ENCODE measurements at places on chromosomes 2 and 18.
A peak's percentile ranks its signal among the peaks of the same experiment; 100 is the strongest.

DNA sequence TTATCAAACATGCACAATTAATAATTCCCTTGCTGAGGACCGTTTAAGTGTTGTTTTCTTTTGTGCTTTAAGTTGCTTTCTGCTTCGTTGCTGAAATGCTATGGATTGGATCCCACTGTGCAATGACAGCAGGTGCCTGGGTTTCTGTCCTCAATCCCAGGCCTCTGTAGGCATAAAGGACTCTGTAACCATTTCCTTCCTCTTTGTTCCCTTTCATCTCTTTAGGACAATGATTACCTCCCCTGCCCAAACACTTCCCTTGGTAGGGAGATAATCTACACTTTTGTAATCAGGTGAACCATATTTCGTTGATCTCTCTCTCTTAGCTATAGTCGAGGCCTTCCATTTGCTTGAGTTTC, 58.6 kb upstream of the LYPD6B start:
- no peak for DNase-seq

DNA sequence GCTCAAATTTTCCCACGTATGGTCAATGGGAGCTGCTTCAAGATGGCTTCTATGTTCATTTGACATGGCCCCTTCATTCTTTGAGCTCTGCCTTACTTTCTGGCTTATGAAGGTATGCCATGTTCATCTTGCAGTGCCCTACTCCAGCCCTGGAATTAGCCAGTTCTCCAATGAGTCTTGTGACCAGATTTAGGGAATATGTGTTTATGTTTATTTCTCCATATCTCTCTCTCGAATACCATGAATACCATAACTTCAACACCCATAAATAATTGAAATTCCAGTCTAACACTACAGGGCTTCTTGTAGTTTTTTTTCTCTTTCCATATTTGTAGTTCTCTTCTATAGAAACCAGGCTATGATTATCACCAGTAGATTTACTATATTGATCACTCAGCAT, 39.7 kb downstream of the EPB41L5 start:
- DNase-seq = no peak

GRCh38 chr2:237625777-237626176, 1.6 kb upstream of the LRRFIP1 start:
- DNase-seq = no peak

- peak; percentile 6 for DNase-seq
Measured at GRCh38 chr2:41854227-41854626, 193.6 kb upstream of the PKDCC start.

DNA sequence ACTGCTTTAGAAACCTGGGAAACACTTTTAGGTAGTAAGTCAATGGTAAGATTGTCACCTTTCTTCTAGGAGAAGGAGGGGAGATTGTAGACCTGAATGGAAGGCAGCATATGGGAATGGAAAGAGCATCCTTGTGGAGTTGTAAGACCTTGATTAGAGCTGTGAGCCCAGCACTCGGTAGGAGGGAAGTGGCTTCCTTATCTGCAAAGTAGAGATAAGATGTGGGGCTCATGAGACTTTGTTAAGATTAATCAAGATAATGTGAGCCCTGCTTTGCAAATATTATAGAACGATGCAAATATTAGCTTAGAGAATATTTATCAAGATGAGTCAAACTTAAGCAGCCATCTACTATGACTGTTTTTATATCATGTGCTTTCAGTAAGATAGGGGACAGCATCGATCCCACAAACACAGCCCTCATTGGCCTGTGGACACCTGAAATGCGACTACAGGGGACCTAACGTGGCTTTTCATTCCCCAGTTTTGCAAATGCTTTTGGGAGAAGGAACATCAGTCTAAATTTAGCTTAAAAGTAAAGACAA, 243.7 kb downstream of the LTBP1 start:
- no peak for DNase-seq

DNA sequence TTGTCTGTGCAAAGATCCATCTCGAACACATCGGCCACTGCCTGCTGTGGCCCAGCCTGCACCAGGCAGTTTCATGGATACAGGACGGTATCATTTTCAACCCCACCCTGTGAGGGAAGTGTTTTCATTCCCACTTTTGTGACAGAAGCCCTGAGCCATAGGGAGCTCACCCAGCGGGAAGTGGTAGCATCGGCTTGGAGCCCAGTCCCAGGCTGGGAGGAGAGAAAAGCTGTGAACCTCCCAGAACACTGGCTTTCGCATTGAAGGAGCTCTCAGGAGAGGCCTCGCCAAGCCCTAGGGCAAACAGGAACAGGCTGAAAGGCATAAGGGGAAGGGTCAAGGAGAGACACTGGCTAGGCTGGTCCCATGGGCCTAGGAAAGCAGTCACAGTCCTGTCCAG, 166.1 kb downstream of the TFCP2L1 start:
- no peak for DNase-seq

- DNase-seq = no peak
Measured at GRCh38 chr18:44942073-44942472, 261.4 kb downstream of the SETBP1 start.

- DNase-seq = no peak
Measured at GRCh38 chr18:34509163-34509562, 200.9 kb upstream of the DTNA start.

GRCh38 chr2:36294316-36294721, 61.3 kb upstream of the CRIM1 start:
- DNase-seq = peak; percentile 47

DNA sequence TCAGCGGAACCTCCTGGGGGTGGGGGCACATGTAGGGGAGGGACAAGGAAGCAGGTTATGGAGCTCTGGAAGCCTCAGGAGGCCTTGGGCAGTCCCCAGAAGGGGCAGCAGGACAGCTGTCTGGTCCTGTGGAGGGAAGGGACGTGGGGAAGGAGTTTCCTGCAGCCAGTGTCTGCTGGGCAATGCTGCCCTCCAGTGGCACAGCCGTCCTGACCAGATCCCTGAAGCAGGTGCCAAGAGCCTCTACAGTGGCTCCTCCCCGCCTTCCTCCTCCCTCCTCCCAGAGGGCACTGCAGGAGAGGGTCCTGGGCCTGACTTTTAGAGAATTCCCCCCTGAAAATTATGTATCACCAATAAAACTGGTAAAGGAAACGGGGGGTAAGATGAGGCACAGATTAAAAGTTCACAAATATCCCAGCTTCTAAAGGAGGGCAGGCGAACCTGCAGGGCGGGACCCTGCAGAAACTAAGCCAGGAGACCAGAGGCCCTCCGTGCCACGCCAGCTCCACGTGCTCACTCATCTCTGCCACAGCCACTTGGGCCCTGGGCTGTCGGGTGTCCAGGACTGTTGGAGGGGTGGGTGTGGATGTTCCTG, 258.5 kb downstream of the TWIST2 start:
- DNase-seq = peak; percentile 38

GRCh38 chr2:200051611-200051945, 96.2 kb downstream of the MAIP1 start:
- DNase-seq = no peak

- DNase-seq = no peak
Measured at GRCh38 chr2:43038696-43039094, 187.7 kb downstream of the ZFP36L2 start.

DNA sequence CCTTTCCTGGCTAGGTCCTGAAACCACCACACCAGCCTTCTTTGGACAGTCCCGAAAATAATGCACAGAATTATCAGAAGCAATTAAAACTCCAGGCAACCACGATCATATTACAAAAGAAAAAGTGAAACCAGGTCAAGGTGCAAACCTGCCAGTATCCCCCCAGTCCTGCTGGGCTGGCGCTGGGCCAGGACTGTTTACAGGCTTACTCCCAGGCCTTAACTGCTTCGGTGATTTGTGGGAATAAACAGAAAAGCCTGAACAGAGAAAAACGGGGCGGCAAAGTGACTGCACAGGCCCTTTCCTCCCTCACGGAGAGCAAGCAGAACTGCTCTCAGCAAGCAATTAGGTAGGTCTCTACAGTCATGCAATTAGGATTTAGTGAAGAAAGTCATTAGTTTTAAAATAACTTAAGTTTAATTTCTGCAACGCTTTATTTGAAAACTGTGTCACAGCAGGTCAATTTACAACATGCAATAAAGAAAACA, 1.3 kb downstream of the HDAC4 start:
- DNase-seq = peak; percentile 15

DNA sequence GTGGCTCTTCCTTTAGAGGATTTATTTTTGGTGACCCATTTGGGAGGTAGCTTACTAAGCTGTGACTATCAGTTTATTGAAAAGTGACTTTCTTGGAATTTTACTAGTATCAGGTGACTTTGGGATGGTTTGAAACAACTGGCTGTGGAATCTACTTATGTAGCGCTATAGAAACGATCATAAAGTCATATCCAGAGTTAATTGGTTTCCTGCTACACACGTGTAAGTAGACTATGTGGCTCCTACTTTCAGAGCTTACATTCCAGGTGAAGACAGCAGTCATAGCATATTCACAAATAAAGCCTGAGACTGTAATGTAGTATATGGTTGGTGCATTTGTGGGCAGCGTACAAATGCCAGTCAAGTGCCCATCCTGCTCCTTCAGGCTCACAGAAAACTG, 308.9 kb downstream of the ZNF521 start:
- DNase-seq = no peak

- no peak for DNase-seq
Measured at GRCh38 chr2:45115181-45115580, 105.9 kb upstream of the SIX2 start.

- no peak for DNase-seq
Measured at GRCh38 chr2:53826587-53827397, 33.0 kb downstream of the GPR75 start.

GRCh38 chr2:224843141-224843540, 127.0 kb upstream of the CCDC195 start:
- no peak for DNase-seq

DNA sequence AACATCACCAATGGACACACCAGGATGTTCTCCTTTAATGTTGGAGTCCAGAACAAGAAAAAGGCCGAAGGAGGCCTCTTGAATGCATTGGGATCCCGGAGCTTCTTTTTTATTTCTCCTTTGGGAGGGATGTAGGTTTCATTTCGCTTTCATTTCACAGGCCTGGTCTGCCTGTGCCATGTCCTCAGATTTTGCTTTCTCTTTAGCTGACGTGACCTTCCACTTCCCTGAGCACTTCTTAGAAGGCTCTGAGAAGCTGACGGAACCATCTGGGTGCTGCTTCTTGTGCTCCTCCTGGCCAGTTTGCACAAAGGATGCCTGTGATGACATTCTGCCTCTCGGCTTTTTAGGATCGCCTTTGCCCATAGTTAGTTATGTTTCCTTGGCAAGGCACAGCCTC, 15.1 kb upstream of the MBOAT2 start:
- DNase-seq = no peak

DNA sequence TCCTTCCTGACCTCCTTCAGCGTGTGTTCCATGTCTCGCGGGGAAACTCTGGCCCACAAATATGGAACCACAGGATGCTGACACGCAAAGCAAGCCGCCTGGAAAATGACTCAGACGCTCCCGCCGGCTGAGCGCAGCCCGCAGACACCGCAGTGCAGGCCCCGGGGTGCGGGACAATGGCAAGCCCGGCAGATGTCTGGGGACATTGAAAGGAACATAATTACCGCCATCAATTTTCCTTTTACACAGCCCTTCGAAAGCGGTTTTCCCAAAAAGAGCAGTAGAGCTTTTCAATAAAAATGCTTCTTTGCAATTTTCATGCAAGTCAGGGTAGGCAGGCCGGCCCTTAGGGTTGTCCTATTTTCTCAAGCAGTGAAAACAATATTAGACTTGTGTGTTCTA, 159.2 kb upstream of the SH3BP4 start:
- DNase-seq = no peak

DNA sequence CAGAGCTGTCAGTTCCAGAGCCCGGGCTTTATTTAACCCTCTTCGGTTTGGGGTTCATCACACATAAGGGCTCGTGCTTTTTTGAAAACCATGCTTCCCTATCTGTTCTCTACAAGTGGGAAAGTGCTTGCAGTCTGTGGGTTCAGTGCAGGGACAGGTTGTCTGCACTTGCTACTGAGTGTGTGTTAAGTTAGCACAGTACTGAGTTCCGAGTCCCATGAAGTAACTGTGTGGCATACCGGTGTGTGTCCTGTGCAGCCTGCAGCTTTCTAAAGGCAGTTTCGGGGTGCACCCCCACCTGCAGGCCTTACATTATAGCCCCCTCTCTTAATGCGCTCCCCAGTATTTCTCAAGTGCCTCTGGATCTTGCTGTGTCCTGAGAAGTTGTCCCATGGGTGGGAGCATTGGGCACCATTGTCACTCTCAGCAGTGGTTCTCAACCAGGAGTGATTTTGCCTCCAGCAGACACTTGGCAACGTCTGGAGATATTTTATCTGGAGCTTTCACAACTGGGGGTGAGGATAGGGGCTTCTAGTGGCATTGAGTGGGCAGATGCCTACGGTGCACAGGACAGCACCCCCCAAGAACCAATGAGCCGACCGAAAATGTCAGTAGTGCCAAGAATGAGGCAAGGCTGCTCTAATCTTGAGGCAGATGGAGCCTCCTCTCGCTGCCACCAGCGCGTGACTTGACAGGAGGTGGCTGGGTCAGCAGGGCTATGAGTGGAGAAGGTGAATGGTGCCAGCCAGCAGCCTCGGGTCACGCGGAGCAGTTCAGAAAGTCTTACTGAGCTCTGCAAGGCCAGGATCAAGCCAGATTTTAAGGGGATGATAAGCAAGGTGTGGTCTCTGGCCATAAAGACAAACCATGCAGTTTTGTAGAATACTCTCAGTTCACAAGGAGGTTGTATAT, 152.2 kb downstream of the SMAD7 start:
- DNase-seq = no peak

- no peak for DNase-seq
Measured at GRCh38 chr18:61851940-61852451, 40.8 kb downstream of the RNF152 start.

DNA sequence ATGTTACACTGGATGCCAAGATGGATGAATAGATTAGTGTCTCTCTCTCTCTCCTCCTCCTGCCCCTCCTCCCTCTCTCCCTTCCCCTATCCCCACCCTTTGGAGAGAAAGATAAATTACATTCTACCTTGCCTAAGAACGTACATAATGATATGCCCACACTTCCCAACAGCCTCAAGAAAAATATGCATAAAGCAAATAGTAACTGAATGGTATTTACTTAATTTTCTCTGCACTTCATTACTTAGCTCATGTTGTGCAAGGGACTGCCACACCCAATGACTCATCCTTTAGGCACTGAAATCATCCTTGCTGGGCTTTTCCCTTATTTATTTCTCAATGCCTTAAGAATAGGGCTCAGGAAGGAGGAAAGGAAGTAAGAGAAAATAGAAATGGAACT, 137.3 kb upstream of the PID1 start:
- no peak for DNase-seq

DNA sequence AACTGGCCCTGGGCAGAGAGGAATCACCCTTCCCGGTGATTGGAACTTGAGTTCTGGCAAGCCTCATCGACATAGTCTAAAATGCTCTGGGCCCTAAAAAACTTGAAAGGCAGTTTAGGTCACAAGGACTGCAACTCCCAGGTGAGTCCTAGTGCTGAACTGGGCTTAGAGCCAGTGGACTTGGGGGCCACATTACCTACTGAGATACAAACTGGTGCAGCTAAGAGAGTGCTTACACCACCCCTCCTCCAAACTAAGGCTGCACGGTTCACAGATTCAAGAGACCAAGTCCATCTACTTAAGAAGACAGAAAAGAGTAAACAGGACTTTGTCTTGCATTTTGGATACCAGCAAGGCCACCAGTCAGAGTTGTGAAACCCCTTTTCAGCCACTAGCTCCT, 25.3 kb downstream of the ZNF519 start:
- no peak for DNase-seq

Data from activated CD4-positive, alpha-beta T cell treated with anti-CD3 and anti-CD28 coated beads, Interleukin-2, amount 50 U/mL, for 16 hours (primary cell).